ENCODE measurements at places on chromosomes 3 and 15.
A peak's percentile ranks its signal among the peaks of the same experiment; 100 is the strongest.

GRCh38 chr3:184523825-184524615 lies 37.6 kb upstream of the EPHB3 start:
- peak; percentile 67 for DNase-seq

DNA sequence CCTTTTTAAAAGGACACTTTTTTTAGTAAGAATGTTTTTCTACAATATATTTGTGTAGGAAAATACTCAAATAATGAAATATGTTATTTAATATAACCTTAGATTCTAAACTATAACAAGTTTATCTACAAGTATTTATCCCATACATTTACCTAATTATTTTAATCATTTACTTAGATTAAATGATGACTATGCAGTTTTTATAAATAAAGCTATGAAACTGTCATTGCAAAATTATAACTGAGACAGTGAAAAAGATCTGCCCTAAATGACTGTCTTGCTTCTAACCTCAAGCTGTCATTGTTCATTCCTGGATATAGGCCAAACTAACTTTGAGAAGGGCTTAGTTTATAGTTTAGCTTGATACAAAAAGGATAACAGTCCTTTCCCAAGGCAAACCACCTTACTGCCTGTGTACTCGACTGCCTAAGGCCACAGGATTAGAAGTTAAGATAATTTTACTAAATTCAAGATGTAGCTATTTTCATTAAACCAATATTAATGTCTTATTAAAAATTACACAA lies 84.1 kb downstream of the GLDN start:
- no peak for DNase-seq

DNA sequence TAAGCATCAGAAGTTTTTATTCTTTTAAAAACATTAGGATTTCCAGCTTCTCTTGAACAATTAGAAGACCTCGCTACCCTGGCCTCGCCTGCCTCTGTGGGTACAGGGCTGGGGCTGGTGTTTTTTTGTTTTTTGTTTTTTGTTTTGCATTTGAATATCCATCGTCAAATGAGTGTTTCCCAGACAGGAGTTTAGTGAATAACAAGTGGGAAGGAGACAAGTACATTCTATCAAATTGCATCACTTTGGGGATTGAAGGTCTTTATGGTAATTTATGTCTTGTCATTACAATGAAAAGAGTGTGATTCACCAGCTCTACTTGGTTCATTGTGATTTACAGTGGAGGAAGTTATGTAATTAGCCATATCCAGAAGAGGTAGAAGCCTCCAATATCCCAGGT lies 161.1 kb upstream of the UBE2E1 start:
- DNase-seq = no peak

- DNase-seq = no peak
Observed at GRCh38 chr3:41184394-41184793, 14.9 kb upstream of the CTNNB1 start.

- no peak for DNase-seq
Observed at GRCh38 chr3:87173776-87174175, 53.3 kb upstream of the CHMP2B start.

DNA sequence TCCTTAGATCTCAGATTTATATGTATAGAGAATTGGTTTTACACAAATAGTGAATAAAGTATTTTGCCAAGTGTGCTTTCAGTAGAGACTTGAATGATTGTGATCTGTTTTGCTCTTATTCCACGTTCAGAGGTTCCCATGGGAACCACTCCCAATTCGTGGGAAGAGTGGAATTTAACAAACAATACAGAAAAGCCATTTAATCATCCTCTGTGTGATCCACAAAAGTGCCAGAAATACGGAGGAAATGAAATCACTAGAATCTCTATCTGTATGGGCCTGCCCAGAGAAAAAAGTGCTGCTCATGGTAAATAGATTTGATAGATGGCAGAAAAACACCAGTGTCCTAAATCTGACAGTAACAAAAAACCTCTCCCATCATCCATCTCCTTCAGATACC lies 56.0 kb downstream of the CNTN4 start:
- DNase-seq = no peak

DNA sequence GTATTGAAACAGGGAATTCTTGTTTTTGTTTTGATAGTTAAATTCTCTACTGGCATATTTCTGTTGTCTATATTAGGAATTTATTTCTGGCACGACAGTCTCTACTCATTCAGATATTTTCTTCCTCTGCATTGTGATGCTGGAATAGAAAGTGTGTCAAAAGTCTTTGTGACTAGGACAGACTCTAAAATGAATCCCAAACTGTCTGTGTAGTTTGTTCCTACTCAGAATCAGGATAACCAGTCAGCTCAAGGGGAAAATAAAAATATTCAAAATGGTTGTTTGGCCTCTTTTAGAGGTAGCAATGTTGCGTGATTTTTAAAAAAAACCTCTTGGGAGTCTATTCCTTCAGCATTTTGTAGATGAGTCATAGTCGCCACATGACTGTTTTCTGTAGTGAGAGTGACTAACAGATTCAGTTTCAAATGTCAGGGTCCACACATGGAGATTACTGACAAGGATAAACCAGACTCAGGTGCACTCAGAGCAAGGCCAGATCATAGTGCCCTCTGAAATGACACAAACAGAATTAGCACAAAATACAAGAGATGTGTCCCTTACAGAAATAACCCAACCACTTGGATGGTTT lies 13.1 kb downstream of the SLC7A14 start:
- DNase-seq = peak; percentile 74

DNA sequence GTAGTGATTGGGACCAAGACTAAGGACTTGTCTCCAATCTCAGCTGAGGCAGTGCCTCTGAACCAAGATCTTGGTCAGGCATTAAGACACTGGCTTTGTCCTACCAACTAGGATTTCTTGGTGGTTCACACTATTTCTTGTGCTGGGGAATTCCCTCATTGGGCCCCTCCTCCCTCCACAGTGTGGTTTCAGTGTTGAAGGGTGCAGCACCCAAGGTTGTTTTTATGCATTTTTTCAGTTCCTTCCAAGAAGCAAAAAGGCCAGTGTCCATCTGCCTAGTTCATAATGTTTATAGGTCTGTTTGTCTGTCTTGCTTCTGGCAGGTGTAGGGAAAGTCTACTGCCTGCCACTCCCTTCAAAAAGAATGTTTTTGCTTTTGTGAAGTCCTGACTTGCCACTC lies 10.6 kb upstream of the ITPKA start:
- no peak for DNase-seq

- no peak for DNase-seq
Observed at GRCh38 chr3:140896997-140897396, 44.6 kb upstream of the SLC25A36 start.

DNA sequence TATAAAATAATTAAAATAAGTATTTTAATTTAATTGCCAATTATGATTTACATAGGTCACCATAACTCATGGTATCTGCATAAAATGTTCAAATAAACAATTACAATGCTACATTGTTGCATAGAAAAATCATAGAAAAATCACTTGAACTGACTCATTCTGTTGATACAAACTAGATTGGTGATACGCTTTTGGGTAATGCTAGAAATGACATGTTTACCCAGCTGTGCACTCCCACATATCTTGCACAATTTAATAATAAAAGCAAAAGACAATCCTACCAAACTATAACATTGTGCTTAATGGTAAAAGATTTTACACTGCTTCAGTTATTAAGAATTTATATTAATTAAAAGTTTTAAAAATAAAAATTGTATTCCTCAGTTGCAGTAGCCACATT lies 45.8 kb upstream of the FBXL22 start:
- peak; percentile 47 for DNase-seq

- no peak for DNase-seq
Observed at GRCh38 chr3:181086011-181086410, 96.5 kb upstream of the DNAJC19 start.

DNA sequence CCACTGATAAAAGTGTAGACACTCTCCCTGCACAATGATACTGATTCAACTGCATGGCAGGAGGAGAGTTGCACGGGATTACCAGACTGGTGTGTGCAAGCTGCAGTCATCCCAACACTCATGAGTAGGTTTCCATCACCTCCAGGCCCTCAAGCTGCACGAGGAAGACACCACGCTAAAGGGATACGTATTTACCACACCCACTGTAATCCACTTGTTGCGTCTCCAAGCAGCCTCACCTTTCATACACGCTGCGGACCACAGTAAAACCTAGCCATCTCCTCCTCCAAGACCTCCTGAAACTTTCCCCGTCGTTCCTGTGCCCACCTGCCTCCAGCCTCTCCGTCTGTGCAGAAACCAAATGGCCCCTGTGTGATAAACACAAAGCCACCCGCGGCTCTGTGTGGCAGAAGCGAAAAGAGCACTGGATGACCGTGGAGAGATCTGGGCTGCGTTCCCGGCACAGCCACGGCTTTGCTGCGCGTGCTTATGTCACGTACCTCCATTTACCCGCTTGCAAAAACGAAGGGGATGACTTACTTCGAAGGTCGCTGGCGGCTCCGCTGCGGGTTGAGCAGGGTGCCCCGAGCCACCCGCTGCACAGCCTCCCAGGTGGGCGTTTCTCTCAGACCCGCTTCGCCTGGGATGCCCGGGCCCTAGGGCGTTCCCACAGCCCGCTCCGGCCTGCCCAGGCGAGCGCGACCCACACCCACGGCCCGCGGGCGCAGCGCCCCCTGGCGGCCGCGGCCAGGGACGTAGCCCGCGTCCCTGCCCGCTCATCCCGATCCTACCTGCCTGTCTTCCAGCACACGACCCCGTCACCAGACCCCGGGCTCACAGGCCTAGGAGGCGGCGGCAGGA lies 643 bp downstream of the ABCC5 start:
- DNase-seq = no peak

DNA sequence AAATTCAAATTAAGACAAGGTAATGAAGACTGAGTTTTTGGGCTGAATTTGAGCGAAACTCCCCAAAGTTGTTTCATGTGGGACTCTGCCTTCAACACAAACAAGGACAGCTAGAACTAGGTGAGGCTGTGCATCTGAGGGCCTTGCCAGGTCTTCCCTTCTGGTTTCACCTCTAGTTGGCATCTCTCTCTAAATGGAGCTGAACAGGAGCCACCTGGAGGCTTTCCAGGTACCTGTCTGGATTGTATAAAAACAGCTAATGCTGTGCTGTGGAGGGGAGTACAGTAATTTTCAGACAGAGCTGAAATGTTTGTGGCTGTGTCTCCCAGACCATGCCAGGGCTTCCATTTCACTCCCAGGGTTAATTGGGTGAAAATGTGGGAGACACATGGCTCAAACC lies 27.1 kb downstream of the TRIM71 start:
- no peak for DNase-seq

- peak; percentile 4 for DNase-seq
Observed at GRCh38 chr3:102447272-102447671, 12.5 kb downstream of the ZPLD1 start.

GRCh38 chr15:27842526-27842925 lies 256.6 kb downstream of the OCA2 start:
- peak; percentile 23 for DNase-seq

- peak; percentile 30 for DNase-seq
Observed at GRCh38 chr3:108106031-108106430, 15.2 kb upstream of the CD47 start.

GRCh38 chr15:43127752-43128151 lies 5.6 kb upstream of the TMEM62 start:
- no peak for DNase-seq

- DNase-seq = no peak
Observed at GRCh38 chr3:172009803-172010202, 29.6 kb upstream of the FNDC3B start.

GRCh38 chr3:161270991-161271390 lies 49.9 kb downstream of the NMD3 start:
- no peak for DNase-seq

DNA sequence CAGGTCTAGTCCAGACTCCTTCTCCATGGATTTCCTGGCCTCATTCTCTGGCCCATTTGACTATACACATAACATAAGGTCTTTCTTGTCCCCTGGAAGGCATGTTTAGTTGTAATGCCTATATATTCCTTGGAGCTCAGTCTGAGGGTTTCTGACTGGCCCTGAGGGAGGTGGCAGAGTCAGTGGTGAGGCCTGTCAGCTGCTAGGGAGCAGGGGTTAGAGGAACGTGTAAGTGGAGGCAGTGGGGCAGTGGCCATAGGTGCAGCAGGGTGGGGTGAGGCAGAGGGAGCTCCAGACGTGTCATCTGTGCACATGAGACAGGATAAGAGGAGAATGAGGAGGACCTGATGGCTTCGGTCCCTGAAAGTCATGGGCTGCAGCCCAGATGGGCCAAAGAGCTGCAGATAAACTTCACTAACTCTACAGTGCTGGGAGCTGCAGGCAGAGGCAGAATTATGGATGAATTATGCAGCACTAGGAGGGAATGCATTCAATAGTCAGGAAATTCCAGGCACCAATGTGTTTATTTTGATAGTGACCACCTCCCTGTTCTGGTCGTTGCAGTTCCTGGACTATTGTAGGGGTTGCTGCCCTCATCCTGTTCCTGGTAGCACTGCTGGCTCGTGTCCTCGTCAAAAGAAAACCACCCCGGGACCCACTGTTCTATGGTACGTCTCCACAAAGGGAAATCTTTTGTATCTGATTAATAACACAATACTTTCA lies 4.9 kb downstream of the TM6SF1 start:
- DNase-seq = peak; percentile 90

GRCh38 chr15:62561059-62561519 lies 396.0 kb upstream of the C2CD4B start:
- DNase-seq = no peak

- DNase-seq = no peak
Observed at GRCh38 chr15:87167706-87168105, 1088.0 kb downstream of the AGBL1 start.

- DNase-seq = no peak
Observed at GRCh38 chr3:59791774-59792308, 742.0 kb upstream of the CFAP20DC start.

DNA sequence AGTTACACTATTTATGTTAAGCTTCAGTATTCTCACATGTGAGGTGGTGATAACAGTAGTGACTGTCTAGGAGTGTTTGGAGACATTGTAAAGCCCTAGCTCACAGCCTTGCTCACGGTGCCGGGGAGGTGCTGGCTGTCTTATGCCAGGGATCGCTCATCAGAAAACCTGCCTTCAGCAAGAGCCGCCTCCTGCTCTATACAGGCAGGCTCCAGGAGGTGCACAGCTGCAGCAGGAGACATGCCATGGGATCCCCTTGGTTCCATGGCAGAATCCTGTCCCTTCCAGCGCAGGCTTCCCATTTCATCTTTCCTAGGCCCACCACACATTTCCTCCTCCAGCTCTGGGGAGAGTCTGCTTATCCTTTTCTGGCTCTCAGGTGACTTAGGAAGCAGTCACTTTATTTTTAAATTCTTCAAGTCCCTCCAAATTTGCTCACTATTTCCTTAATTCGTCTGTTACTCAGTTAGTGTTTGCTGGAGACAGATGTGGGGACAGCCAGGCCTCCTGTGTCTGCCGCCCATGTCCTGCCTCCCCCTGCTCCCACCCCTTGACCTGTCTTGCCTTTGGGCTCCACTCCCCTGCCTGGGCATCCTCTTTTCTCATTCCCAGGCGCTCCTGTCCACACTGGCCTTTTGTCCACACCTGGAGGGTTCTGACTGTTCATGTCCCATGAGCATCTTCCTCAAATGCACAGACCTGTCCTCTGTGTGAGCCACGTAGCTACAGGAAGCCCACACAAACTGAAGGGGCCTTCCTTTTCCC lies 31.7 kb downstream of the SLCO2A1 start:
- no peak for DNase-seq

DNA sequence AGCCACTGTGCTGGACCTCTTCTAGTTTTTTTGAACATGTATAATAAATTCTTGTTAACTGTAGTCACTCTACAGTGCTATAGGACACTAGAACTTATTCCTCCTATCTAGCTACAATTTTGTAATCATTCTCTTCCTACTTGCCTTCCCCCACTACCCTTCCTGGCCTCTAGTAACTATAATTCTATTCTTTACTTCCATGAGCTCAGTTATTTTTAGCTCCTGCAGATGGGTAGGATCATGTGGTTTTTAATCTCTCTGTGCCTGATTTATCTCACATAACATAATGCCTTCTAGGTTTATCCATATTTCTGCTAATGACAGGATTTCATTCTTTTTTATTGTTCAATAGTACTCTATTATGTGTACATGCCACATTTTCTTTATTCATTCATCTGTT lies 113.2 kb upstream of the FGF7 start:
- DNase-seq = no peak

All from astrocyte (in vitro differentiated cells and primary cell).